Caki2 (cell line): ENCODE measurements at places on chromosomes 16 and 17. TPM values are rescaled to one million over a fixed set of nuclear protein-coding genes. Genes with fewer than 3 reads are reported as not detected.

KRTAP4-4 gene
- not detected in 2 replicates for total RNA-seq

TMEM231 gene
- 23.9 and 24.8 TPM in 2 replicates for total RNA-seq

RAPGEFL1 gene
- 1.7 and 5.9 TPM in 2 replicates for total RNA-seq

TPSB2 gene
- not detected in 2 replicates for total RNA-seq

DNA sequence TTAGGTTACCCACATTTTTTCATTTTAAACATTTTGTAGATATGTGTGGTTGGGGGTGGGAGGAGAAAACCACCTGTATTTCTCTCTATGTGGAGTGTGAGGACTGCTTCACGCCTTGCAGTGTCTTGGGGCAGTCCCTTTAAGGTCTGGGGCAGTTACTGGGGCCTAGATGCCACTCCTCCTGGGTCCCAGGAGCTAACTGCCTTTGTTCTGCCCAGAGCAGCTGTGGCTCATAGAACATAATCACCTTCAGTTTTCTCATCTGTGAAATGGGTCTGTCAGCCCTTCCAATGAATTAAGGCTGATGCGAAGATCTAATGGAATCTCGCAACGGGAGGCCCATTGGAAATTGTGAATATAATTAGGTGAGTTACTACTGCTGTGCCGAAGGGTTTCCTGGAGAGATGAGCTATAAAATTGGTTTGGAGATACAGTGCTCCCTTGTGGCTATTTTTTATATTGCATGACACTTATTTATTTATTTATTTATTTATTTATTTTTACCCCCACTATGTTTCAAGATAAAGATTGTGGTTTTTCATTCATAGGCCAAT, 22.9 kb downstream of the DHRS7C start:
- DNase-seq, result peak; percentile 8

GRCh38 chr16:31036691-31037090, 3.3 kb downstream of the STX4 start:
- no peak for DNase-seq

DNA sequence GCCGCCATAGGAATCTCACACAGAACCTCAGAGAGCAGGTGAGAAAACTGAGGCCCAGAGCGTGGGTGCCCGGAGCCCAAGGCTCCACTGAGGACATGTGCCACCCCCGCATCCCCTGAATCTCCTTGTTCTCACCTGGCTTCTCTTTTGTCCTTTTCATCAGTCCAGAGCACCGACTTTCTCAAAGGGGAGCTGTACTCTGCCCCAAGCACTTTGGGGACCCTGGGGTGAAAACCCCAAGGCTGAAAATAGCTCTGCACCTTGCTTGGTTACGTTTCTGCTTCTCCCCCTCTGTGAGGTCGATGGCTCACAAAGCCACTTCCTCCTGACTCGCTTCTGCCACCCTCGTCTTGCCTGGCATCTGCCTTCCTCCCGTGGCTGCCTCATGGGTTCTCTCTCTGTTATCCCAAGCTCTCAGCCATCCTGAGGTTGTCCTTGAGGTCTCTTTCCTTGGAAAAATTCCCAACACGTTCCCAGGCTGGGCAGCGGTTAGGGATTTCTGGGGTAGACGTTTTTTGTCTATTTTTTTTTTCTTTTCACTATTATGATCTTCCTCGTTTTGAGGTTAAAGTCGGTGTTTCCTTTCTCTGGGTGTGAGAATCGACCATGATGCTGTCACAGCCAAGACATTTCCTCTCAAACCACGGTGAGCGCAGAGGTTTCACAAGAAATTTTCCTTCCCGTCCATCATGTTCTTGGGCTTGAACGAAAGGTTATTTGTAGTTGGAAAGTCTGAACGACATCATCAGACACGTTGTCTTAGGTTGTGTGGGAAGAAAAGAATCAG, 37.2 kb downstream of the IRF8 start:
- no peak for DNase-seq

GRCh38 chr17:11144358-11145233, 96.4 kb upstream of the SHISA6 start:
- DNase-seq, result peak; percentile 18

DNA sequence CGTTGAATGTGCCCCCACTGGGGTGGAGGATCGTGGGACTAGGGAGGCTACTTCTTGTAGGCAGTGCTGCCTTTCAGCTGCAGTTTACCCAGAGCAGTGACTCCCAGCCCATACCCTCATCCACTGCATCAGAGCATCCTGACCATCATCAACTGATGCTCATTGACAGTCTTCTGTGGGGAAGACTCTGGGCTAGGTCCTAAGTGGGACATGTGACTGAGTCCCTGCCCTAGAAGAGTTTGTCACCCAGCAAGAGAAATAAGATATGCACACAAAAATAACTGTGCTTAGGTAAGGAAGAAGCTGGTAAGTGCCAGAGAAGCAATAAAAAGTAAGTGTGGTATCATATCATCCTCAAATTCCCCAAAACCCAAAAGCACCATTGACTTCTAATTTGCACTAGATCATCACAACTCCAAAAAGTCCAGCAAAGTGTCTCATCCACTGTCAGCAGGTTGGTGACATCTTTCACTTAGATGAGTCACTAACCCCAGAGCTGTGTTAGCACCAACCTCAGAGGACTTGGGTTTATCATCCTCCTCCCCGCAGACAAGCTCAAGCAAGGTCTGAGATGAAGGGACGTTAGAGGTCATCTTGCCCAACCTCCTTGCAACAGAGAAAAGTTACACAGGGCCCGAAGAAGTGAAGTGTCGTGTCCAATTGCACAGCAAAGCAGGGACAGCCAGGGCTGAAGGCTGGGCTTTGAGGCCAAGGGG, 99.0 kb downstream of the CCDC182 start:
- no peak for DNase-seq

GRCh38 chr16:924063-924462, 46.7 kb downstream of the LMF1 start:
- no peak for DNase-seq

GRCh38 chr17:12646761-12647422, 18.8 kb upstream of the MYOCD start:
- DNase-seq, result no peak

DNA sequence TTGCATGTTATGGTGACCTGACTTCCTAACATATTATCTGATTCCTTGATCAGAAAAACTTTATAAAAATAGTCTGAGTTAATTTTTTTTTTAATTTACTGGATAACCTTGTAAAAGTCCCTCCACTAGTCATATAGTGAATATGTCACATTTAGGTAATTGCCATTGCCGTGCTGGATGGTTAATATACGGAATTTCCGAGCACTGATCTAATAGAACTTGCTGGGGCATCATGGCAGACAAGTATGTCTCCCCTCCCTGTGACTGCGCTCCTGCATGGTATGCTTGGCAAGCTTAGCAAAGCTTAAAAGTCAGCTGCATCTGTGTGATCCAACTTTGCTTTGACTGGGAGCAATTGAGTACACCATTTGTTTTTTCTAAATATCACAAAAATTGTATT, 239.4 kb upstream of the TBX2 start:
- DNase-seq, result no peak

GRCh38 chr17:67244431-67245072, 444 bp downstream of the HELZ start:
- peak; percentile 63 for DNase-seq

DNA sequence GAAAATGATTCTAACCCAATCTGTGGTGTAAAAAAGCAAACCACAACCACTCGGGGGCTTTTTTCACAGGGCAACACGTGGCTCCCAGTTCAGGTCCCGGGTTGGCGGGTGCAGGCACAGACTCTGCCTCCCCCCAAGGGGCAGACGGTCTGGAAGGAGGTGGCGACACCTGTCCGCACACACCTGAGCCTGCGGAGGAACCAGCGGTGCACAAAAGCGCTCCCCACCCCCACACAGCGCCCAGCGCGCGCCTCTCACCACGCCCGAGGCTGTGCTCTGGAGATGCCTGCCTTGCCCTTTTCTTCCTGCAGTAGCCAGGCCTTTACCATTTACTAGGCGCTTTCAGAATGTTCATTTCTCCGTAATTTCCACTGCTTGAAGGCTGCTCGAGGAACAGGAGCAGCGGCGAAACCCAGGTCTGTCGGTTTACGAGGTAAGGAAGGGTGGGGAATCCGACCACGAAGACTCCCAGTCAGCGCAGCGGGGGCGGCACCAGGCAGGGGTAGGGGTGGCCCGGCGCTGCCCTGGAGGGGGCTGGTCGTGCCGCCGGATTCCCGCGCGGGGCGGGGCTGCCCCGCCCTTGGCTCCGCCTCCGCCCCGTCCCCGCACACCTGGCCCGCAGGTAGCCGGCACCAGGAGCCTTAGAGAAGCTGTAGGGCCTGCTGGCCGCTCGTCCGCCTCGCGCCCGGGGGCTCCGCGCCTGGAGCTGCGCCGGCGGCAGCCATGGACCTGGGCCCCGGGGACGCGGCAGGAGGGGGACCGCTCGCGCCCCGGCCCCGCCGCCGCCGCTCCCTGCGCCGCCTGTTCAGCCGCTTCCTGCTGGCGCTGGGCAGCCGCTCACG, at the start of gene USP43:
Gene USP43, plus strand, starts transcription at position 608 of the 842 bp plus-strand sequence. Its CDS starts 116 bp downstream, at position 724.
- peak; percentile 70 for DNase-seq

DNA sequence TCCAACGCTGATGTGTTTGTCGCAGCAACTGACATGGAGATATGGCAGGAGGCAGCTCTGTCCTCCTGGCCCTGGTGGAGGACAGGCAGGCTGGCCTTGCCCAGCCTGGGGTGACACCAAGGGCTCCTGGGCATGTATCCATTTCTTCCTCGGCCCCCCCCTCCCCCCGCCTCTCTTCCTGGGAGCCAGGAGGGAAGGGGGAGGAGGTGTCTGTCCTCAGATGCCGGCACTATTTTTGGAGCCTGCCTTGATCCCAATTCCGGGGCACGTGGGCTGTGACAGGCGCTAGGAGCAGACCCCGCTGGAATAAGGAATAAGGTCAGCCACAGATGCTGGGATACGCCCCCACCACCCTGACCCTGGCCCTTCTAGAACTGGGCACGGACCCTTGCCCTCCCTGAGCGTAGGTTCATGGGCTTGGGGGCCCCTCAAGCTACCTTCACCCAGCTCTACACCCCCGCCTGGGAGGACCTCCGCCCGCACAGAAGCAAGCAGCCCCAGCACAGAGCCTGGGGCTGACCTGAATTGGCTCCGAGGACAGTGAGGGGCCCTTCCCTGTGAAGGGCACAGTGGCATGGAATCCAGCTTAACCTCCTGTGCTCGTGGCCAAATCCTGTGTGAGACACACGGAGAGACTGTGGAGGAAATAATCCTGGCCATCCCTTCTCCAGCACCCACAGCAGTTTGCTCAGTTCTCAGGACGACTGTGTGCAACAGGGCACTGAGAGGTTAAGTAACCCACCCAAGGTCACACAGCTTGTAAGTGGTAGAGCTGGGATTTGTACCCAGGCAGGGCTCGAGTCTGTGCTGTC, 24.1 kb downstream of the SEC14L5 start:
- DNase-seq, result no peak

DNA sequence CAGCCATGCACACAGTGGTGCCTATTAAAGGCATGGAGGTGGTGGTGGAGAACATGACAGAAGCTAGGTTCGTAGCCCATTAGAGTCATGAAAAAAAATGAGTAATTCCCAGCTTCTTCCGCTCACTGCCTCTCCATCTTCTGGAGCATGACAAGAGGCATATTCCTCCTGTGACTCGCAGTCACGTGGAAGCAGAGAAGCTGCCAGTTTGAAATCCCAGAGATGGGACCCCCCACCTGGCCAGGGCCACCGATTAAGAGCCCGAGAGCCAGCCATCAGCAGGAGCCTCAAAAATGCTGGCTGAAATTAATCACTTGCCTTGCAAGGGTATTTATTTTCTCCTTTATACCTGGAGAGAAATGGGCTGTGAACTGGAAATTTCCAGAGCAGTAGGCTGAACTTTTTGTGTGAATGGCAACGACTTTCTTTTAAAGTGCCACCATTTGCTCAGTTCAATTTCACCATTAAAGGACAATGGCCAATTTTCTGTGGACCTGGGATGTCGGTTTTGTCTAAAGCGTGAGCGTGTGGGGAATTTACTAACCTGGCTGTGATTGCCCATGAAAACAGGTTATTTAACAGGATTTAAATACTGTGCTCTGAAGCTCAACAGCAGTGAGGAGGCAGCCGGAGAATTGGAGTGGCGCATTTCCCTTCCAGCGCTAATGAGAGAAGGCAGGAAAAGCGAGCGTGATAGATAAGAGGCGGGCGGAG, 189.7 kb upstream of the SDK2 start:
- peak; percentile 14 for DNase-seq

- no peak for DNase-seq
Observed at GRCh38 chr17:27429666-27430382, 26.4 kb upstream of the KSR1 start.

GRCh38 chr16:81796583-81797346, 17.7 kb downstream of the PLCG2 start:
- no peak for DNase-seq

GRCh38 chr16:8865145-8865882, 3.5 kb downstream of the CARHSP1 start:
- DNase-seq, result no peak
